ENCODE measurements at places on chromosomes 12 and 14. TPM values are rescaled to one million over a fixed set of nuclear protein-coding genes. Genes with fewer than 3 reads are reported as not detected.

The KLRC2 gene
- not detected for total RNA-seq

The OTX2 gene
- not detected for total RNA-seq

The RNASE7 gene
- total RNA-seq = not detected

- H3K36me3 ChIP-seq = peaks cover 14% of the 10 kb centered on the region
- peaks cover 45% of the 10 kb centered on the region for H3K4me1 ChIP-seq
- DNase-seq = peak; percentile 77
- H3K27ac ChIP-seq = no peak overlapping the region
- H3K27me3 ChIP-seq = peaks cover 3% of the 10 kb centered on the region
Observed at GRCh38 chr14:72516936-72517700, 376.8 kb downstream of the DPF3 start.

- no peak for DNase-seq
- H3K27me3 ChIP-seq = no peaks in the 10 kb centered on the region
- H3K27ac ChIP-seq = no peak overlapping the region
- no peaks in the 10 kb centered on the region for H3K4me1 ChIP-seq
- H3K36me3 ChIP-seq = peaks cover 9% of the 10 kb centered on the region
Observed at GRCh38 chr14:20376071-20376588, 32.7 kb downstream of the PARP2 start.

DNA sequence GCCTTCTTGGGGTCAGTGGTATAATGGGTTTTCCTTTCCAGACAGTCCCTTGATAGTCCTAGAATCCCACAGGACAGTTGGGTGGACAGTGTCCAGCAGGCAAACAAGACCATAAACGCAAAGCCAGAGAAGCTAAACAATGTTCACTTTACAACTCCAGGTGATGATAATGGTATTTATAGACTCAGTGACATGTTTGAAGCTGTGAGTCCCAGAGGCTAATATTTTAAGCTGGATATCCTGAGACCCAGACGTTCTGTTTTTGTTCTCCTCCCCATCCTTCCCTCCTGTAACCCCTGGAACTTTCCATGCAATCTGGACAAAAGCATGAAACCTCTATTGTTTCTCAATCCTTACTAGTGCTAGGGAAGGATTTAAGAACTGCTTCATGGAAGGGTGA, 121.0 kb downstream of the ZFP36L1 start:
- peaks cover 75% of the 10 kb centered on the region for H3K4me1 ChIP-seq
- DNase-seq = no peak
- no peaks in the 10 kb centered on the region for H3K27me3 ChIP-seq
- H3K27ac ChIP-seq = no peak overlapping the region
- H3K36me3 ChIP-seq = no peaks in the 10 kb centered on the region
- no peak overlapping the region for H3K4me3 ChIP-seq

- no peak for DNase-seq
- no peak overlapping the region for H3K27ac ChIP-seq
- no peaks in the 10 kb centered on the region for H3K27me3 ChIP-seq
- H3K36me3 ChIP-seq = peaks cover 4% of the 10 kb centered on the region
Observed at GRCh38 chr12:125021096-125021495, 27.7 kb downstream of the BRI3BP start.

DNA sequence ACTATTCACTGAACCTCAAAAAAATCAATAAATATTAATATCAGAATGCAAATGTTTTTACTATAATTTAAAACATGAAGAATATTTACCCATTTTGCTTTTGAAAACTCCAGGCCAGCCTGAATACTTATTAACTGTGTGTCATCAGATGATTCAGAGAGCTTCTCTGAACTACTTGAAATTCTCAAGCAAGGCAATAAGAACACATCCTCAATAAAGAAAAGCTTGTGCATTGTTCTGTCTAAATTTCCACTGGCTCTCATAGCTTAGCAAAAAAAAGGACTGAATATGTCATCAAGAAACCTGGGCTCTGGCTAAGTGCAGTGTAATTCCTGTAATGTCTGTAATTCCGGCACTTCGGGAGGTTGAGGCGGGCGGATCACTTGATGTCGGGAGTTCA, 194.1 kb downstream of the BTG1 start:
- H3K4me1 ChIP-seq = peaks cover 13% of the 10 kb centered on the region
- H3K27me3 ChIP-seq = no peaks in the 10 kb centered on the region
- H3K27ac ChIP-seq = no peak overlapping the region

The KRT85 gene
- total RNA-seq = not detected

The CCDC177 gene
- total RNA-seq = not detected

The NANOG gene
- total RNA-seq = not detected

- no peak overlapping the region for H3K27ac ChIP-seq
- no peaks in the 10 kb centered on the region for H3K4me1 ChIP-seq
- no peak for DNase-seq
- H3K4me3 ChIP-seq = no peak overlapping the region
Observed at GRCh38 chr14:57549765-57550420, 56.2 kb upstream of the CCDC198 start.

- H3K27me3 ChIP-seq = no peaks in the 10 kb centered on the region
- no peak overlapping the region for H3K27ac ChIP-seq
Observed at GRCh38 chr14:65423982-65424381, 11.5 kb downstream of the FUT8 start.

The ACRBP gene
- not detected for total RNA-seq

DNA sequence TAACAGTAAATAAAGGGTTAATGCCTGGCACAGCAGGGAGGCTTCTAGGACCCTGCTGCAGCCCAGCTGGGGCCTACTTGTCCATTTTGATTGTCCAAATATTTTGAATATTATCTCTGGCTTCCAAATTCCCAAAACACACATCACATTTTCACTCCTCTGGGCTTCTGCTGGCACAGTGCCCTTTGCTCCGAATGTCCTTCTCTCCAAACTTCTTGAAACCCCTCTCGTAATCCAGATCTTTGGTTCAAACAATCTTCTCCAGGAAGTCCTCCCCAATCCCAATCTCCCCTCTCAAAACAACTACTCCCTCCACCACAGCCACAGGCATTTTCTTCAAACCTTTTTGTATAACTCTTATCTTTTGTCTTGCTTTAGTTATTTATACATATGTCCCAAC, 225.6 kb downstream of the PPM1H start:
- no peak overlapping the region for H3K4me3 ChIP-seq
- DNase-seq = no peak
- H3K4me1 ChIP-seq = peaks cover 10% of the 10 kb centered on the region

Measured in HFFc6 (cell line).